ENCODE measurements at places on chromosomes 11 and 22.

DNA sequence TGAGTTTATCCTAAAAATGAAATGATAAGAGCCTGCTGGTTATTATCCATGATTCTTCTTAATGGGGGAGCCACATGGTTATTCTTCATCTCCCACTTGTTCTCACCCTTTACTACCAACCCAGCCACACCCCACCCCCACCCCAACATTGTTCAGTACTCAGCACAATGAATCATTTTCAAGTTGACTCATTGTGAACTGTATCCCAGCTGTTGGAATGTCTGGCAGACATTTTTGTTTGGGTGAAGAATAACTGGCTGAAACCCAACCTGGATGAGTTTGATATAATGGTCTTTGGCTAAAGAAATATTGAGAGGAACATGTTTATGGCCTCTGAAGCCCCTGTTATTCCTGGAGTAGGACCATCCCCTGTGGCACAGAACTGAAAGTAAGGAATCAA is 136.2 kb downstream of the ELP4 start:
- DNase-seq: peak; percentile 45

- DNase-seq: no peak
Observed at GRCh38 chr11:60855726-60856633, at the start of gene PTGDR2. TSS of gene PTGDR2 (minus strand) at chr11:60855950. CDS start at chr11:60853722, 2,228 bp downstream.

GRCh38 chr11:77374611-77375031 is 73.1 kb upstream of the GDPD4 start:
- no peak for DNase-seq

DNA sequence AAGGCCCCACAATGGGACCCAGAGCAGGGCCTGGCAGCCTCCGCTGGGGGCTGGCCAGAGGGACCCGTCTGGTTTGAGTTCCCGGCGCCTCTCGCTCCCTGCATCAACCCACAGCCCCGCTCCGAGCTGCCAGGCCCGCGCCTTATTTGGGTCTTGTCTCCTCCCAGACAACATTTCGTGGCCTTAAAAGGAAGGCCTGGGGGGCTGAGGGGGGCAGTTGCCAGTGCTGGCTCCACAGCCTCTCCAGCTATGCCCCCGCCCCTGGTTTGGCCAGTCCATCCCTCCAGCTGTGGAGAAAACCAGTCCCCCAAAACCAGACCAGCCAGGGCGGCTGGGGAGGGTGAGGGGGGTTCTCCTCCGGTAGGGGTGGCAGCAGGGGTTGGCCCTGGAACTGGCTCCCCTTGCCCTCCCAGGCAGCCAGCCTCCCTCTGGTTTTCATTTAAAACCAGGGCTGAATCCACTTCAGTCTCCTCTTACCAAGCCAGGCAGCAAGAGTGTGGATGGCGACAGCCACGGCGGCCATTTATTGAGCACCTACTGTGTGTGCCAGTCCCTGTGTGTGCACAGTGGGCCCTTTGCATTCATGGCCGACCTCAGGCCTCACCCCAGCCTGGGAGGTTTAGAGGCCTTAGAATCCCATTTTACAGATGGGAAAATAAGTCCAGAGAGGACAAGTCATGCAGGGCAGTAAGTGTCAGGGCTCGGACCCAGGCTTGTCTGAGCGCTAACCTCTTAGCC is 18.6 kb downstream of the EMID1 start:
- DNase-seq: no peak

- DNase-seq: no peak
Observed at GRCh38 chr11:121904148-121904547, 211.9 kb downstream of the BLID start.

- no peak for DNase-seq
Observed at GRCh38 chr11:48182860-48183526, 33.6 kb upstream of the OR4B1 start.

All from NCI-H2171 treated with DMSO at 0.1 percent for 48 hours (cell line).